ENCODE measurements at places on chromosomes 11 and 22. TPM values are rescaled to one million over a fixed set of nuclear protein-coding genes. Genes with fewer than 3 reads are reported as not detected.

The MS4A2 gene
- 0.39 TPM for total RNA-seq

The C22orf42 gene
- 1.8 TPM for total RNA-seq

The MRGPRX4 gene
- total RNA-seq: not detected

The LRRC74B gene
- not detected for total RNA-seq

The FAM89B gene
- total RNA-seq: 49.2 TPM

The ACRV1 gene
- 0.79 TPM for total RNA-seq

The CLCF1 gene
- total RNA-seq: 0.72 TPM

The NAALAD2 gene
- 28.1 TPM for total RNA-seq

The PHF21B gene
- 3.3 TPM for total RNA-seq

The MUC6 gene
- not detected for total RNA-seq

The CDC42BPG gene
- total RNA-seq: 2.0 TPM

The MYRF gene
- total RNA-seq: 17.9 TPM

The PGAP2 gene
- total RNA-seq: 13.1 TPM

The ELF5 gene
- total RNA-seq: not detected

The TMEM45B gene
- total RNA-seq: 3.2 TPM

The LDHA gene
- 391 TPM for total RNA-seq

The PHOX2A gene
- 0.17 TPM for total RNA-seq

The TRIM29 gene
- 1.7 TPM for total RNA-seq

The LMO1 gene
- total RNA-seq: 1.8 TPM

The PITPNB gene
- 56.8 TPM for total RNA-seq

The TMPRSS5 gene
- 18.8 TPM for total RNA-seq

The APLNR gene
- total RNA-seq: 48.0 TPM

The MMP13 gene
- 1.5 TPM for total RNA-seq

The CCDC73 gene
- total RNA-seq: 0.06 TPM

The LINC01488 gene
- not detected for total RNA-seq

The SMARCB1 gene
- 81.3 TPM for total RNA-seq

The C11orf91 gene
- total RNA-seq: not detected

The OR2AG1 gene
- total RNA-seq: not detected

The CRYBA4 gene
- total RNA-seq: not detected

The OR52H1 gene
- 0.40 TPM for total RNA-seq

The CHCHD10 gene
- 39.8 TPM for total RNA-seq

The HYLS1 gene
- 8.1 TPM for total RNA-seq

The HBD gene
- total RNA-seq: 1.2 TPM

The VSTM5 gene
- total RNA-seq: 2.1 TPM

The RIBC2 gene
- 9.3 TPM for total RNA-seq

The UBQLN3 gene
- 0.39 TPM for total RNA-seq

The SMIM38 gene
- total RNA-seq: 0.59 TPM
